NCI-H748 treated with DMSO at 0.1 percent for 48 hours (cell line): ENCODE measurements at places on chromosomes 7 and 10.

GRCh38 chr10:132601567-132601966, 64.0 kb downstream of the INPP5A start:
- no peak for DNase-seq

DNA sequence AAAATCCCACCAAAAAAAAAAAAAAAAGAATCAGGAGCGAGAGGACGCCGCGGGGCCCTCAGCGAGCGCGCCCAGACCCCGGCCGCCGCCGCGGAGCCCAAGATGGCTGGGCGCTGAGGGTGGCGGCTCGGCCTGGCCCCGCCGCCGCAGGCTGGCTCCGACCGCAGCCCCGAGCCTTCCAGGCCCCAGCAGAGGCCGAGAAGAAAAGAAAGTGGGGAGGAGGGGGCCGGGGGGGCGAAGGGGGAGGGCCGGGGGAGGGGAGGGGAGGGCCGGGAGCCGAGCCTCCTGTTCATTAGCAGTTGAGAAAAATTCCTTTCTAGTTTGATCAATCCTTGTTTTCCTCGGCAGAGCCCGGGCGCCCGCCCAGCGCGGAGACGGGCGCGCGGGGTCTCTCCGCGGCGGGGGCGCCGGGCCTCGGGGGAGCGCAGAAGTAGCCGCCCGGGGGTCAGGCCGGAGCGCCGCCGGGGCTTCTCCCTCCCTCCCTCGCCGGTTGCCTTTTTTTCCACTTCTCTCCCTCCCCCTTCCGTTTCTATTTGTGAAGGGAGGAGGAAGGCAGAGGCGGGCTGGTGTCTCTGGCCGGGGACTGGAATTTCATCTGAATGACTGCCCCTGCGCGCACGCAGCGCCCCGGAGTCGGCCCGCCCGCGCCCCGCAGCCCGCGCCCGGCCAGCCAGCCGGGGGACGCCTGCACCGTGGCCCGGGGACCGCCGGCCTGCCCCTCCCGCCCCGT, 778 bp upstream of the TRIM8 start:
- peak; percentile 3 for DNase-seq

- no peak for DNase-seq
These were observed 22.1 kb upstream of the PRKAR1B start for GRCh38 chr7:749140-749551.

DNA sequence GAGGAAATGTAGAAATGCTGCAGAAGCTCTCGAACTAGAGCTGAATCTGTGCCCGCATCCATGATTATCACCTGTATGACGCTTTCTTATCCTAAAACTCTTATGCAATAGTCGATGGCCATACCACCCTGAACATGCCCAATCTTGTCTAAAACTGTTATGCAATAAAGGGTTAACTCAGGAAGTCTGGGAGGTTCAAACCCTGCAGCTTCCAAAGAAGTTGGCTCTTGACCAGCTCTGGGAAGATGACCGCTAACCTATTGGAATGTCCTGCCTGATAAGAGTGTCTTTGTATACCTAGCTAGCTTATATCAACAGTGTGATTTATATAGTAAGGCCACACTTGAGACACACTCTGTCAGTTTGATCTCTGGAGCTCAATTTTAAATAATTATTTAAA, 3.4 kb upstream of the C10orf88 start:
- no peak for DNase-seq

DNA sequence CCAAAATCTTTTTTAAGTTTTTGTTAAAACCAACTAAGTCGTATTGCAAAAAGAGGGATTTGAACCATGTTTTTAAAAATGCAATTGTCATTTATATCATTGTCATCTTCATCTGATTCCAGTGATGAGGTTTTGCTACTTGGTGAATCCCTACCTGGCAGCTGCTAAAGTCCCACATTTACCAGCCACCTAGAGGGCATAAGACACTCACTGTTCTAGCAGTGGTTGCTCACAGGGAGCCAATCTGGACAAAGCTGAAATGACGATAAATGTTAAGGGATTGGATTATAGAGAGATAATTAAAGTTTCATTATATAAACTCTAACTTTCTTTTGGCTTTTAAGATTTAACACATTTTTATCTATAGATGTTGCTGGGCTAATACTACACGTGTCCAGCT, 18.7 kb downstream of the KIFBP start:
- no peak for DNase-seq
